ENCODE measurements at places on chromosomes 12 and 14.

DNA sequence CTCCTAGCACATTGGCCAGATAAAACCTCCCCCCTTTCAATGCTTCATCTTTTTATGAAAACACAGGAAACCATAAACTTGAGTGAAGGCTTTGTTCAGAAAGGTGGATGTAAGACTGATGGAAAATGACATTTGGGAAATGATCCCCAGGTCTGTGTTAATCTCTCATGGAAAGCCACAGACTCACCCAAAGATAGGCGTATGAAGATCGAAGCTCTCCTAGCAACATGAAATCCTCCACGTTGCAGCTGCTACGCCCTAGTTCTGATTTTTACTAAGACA, 63.4 kb upstream of the PTGR2 start:
- no peak for DNase-seq

GRCh38 chr12:124507188-124508109, 60.0 kb downstream of the NCOR2 start:
- DNase-seq: peak; percentile 86

DNA sequence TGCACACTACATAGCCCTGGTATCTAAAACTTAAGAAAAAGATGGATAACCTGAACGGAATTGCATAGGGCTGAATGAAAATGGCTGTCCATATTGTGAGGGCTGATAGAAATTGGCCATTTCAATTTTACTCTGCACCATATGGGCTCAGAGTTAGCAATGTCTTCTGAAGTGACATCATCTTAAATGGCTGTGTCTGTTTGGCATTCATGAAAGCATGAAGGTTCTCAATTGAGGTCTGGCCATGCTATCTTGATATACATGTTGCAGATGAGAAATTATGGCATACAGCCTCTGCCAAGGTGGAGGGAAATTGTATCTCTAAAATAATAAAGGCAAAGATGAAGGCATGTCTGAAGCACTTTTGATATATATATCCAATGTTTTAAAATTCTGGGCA, 226.0 kb upstream of the PDE3A start:
- peak; percentile 28 for DNase-seq

GRCh38 chr12:124470806-124471205, 96.6 kb downstream of the NCOR2 start:
- DNase-seq: no peak

DNA sequence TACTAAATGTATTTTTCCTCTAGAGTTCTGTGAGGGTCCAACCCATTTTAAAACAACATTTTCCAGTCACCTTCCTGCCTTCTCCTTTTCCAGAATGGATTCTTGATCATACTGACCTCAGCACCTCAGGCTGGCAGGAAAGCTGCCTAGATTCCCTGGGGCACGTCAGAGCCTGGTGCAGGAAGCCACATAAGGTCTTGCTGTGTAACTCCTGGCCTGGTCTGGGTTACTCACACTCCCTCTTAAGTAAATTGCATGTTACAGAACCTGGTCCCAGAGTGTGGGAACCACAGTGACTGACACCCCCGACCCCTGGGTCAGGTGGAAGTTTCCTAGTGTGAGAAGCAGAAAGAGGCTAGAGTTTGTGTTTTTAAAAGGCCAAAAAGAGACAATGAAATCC, 209.8 kb downstream of the SPTSSA start:
- DNase-seq: no peak

DNA sequence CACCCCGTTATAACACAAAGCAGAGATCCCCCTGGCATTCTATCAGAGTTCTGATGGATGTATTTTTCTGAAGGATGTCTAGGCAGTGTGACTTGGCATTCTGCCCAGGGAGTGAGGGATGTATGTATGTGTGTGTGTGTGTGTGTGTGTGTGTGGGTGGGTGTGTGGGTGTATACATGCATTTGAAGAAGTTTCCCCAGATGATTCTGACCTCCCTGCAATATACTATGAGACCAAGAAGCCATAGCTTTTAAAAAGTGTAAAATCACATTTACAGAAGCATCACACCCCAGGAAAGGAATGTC, 59.7 kb upstream of the NAP1L1 start:
- DNase-seq: peak; percentile 54

- no peak for DNase-seq
Measured at GRCh38 chr12:109084425-109084824, 8.8 kb downstream of the ALKBH2 start.

DNA sequence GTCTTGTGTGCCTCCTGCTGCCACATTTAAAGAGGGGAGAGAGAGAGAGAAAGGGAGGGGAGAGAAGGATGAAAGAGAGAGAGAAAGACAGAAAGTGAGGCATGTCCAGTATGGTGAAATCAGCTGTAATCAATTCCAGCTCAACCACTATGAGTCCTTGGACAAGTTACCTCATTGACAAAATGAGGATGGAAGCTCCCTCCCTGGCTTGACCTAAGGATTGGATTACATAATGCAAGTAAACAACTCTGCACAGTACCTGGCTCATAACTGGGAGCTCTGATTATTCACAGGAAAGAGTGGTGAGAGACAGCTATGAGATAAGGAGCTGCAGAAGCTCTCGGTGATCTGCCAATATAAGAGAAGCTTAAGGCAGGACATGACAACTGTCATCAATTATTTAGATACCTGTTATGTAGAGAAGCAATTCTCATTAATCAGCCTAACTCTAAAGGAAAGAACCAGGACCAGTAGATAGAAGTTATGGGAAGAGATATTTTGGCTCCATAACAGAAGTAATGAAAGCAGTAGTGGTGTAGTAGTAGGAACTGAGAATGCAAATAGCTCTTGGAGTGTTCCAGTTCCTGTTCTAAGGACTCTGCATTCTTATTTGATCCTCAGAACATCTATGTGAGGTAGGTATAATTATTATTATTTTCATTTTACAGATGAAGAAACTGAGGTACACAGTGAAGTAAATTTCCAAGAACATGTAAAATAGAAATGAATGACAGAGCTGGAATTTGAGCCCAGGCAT, 791.6 kb downstream of the DIO2 start:
- DNase-seq: no peak

Measured in stomach (tissue), 19 donors.